ENCODE measurements at places on chromosomes 11 and 22.

GRCh38 chr11:17988465-17988864 lies 24.4 kb downstream of the SERGEF start:
- no peak for DNase-seq

GRCh38 chr22:40345271-40345670 lies 1.0 kb upstream of the ADSL start:
- DNase-seq = no peak

DNA sequence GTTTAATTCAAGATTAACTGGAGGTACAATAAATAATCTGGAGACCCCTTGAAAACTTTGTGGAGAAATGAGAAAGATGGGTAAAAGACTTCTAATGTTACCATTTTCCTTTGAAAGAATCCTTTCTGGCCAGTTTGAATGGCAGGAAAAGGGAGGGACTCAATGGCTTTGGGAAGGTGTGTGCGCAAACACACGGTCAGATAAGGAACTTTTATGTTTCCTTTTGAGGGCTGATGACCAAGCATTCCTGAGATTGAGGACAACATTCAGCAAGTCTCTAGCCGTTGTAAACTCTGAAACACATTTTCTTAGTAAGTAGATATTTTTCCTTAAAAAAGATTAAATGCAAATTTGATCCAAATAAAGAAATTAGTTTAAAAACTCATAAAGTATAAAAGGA lies 909.7 kb upstream of the TENM4 start:
- no peak for DNase-seq

GRCh38 chr11:41118521-41118920 lies 340.9 kb downstream of the LRRC4C start:
- no peak for DNase-seq

DNA sequence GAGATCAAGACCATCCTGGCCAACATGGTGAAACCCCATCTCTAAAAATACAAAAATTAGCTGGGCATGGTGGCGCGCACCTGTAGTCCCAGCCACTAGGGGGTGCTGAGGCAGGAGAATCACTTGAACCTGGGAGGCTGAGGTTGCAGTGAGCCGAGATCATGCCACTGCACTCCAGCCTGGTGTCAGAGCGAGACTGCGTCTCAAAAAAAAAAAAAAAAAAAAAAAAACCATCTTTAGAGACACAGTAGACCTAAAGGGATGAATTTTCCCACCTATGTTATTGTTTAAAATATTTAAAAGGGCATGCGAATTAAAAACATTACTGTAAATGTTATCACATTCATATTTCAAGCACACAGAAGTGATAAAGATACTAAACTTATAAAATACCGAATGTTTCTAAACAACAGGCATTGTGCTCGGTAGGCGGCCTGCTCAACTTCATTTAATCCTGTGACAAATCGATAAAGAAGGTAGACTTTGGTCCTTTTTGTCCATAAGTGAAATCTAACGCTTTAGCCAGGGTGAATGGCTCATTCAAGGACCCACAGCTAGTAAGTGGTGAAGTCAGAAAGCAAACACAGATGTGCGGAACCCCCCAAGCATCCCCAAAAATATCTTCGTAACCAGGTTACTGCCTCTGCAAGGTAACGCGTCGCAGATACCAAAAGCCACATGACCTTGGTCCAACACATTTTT lies 16.1 kb downstream of the NCAPD3 start:
- peak; percentile 26 for DNase-seq

DNA sequence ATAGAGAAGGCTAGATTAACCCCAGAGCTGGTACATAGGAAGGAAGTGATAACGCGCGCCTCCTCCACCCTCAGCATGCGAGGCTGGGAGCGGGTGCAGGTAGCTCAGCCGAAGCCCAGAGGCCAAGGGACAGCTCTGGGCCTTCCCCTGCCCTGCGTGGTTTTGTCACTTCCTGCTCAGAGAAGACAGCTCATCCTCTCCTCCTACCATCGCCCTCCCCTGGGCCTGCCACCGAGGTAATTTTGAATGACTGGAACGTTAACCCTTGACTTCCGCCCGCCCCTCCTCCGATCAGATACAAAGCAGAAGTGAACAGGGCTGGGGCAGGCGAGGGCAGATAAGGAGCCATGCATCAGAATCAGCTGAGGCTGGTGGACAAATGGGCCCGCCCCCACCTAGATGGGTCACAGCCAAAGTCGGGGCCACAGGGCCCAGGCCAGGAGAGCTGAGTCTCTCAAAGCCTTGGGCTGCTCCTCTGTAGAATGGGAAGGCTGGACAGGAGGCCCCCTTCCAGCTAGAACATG lies 1.6 kb downstream of the RAC2 start:
- peak; percentile 74 for DNase-seq

- DNase-seq = no peak
These were observed 76.8 kb upstream of the VPREB1 start for GRCh38 chr22:22167791-22168189.

DNA sequence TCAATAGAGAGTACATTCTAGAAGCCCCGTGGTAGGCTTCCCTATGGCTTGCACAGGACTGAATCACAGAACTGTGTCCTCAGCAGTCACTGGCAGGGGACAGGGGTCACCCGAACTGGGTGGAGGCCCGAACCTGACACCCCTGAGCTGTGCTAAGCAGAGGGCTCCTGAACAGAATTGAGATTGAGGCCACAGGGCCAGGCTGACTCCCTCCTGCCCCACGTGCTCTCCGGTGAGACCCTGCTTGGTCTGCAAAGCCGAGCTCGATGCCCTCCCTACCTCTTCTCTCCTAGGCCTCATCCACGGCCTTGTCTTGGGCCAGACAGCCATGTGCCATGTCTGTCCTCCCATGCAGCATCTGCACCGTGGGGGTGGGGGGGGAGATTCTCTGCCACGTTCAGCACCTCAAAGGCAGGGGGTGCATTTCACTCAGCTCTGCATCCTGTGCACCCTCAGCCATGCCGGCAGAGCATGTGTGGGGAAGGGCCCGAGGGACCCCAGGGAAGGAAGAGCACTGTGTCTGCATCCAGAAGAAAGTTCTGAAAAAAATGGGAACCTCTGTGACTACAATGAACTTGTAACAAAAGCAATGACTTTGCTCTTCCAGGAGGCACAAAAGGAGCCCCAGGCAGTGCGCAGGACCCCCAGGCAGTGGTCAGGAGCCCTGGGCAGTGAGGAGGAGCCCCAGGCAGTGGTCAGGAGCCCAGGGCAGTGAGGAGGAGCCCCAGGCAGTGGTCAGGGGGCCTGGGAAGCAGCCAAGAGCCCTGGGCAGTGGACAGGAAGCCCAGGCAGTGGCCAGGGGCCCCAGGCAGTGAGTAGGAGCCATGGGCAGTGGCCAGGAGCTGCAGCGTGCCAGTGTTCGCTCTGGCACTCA lies 76.7 kb upstream of the SEPTIN5 start:
- no peak for DNase-seq

GRCh38 chr11:79353706-79354105 lies 87.1 kb downstream of the TENM4 start:
- DNase-seq = no peak

DNA sequence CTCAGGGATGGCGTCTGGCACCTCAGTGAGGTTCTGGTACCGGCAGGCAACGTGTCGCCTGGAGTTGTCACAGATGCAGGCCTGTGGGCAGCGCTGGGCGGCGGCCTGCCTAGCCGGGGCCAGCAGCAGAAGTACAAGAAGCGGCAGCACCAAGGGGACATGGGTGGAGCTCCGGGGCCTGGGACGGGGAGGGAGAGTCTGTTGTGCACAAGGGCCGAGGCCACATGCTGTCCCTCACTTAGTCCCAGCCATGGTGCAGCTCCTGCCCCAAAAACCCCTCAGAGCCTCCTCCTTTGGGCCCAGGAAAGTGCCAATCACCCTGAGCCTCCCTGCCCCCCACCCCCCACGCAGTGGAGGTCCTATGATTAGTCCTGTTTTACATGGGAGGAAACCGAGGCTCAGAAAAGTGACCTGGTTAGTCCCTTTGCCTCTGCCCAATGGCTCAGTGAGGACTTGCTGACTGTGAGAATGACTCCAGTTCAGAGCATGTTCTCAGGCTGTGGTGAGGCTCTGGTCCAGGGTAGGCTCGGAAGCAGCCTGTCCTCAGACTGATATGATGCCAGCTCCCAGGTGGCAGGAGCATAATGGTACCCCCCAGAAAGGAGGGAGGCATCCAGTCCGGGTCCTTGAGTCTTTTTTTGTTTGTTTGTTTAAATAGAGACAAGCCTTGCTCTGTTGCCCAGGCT lies 1.1 kb downstream of the CHADL start:
- no peak for DNase-seq

DNA sequence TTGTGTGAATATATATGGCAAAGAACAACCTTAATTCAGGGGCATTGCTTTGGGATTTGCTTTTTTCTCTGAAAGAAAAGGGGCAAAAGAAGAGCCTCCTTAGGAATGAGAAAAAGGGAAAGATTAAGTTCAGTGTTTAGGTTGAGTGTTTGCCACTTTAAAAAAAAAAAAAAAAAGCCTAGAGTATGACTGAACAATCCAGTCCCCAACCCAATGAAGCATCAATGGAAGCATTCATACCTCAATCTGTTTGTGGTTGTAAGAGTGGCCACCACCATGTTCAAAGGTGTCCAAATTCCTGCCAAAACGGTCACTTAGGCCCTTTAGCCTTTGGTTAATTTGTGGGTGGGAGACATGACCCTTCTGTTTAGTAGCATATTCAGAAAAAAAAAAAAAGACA lies 260.6 kb downstream of the SOX6 start:
- DNase-seq = no peak

DNA sequence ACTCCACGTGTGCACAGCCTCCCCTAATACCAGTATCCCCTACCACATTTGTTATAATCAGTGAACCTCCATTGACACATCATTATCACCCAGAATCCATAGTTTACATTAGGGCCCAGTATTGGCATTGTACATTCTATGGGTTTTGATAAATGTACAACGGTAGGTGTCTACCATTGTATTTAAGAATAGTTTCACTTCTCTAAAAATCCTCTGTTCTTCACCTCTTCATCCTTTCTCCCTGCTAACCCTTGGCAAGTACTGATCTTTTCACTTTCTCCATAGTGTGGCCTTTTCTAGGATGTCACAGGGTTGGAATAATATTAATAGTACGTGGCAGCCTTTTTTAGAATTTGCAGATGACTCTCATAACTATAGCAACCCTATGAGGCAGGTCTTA lies 353.8 kb downstream of the DDX10 start:
- DNase-seq = no peak

GRCh38 chr11:27281740-27282590 lies 81.0 kb downstream of the CCDC34 start:
- no peak for DNase-seq

GRCh38 chr22:22210375-22210774 lies 34.2 kb upstream of the VPREB1 start:
- DNase-seq = peak; percentile 12

DNA sequence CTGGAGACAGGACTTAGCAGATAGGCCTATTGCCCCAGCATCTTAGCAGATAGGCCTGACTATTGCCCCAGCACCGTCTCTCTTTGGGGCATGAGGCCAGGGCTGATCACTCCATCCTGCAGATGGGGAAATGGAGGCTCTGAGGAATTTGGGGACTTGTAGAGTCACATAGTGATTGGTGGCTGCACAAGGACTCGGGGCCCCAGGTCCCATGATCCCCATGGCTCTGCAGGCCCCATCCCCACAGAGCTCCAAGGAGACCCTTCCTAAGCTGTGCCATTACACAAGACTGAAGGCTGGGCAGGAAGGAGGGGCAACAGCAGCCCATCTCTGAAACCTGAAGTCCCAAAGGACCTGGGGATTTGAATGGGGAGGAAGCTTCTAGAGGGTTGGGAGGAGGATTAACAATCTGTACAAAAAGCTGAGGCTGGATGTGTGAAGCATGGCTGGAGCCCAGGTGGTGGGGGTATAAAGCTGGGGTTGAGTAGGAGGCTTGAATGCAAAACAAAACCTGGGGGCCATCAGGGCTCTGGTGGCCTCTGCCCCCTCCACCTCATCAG lies 1.6 kb downstream of the ARAP1 start:
- DNase-seq = no peak

- no peak for DNase-seq
These were observed 904.5 kb upstream of the API5 start for GRCh38 chr11:42407341-42407740.

- DNase-seq = no peak
These were observed 435.6 kb downstream of the ETS1 start for GRCh38 chr11:128151780-128152179.

GRCh38 chr11:40987776-40988435 lies 471.5 kb downstream of the LRRC4C start:
- DNase-seq = no peak

DNA sequence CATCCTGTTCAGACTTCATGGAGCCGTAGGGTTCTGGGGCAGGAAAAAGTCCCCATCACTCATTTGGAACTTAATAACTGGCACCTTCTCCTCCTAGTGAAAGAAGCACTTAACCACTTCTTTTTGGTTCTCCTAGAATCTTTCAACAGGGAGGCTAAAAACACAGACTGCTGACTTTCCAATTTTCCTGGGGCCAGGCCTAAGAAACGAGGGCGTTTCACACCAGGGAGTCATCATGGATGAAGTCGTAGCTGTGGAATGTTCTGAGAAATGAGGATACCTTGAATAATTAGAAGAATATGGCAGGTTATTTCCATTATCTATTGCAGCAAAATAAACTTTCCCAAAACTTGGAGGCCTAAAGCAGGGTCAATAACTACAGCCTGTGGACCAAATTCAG lies 26.0 kb upstream of the API5 start:
- DNase-seq = no peak

DNA sequence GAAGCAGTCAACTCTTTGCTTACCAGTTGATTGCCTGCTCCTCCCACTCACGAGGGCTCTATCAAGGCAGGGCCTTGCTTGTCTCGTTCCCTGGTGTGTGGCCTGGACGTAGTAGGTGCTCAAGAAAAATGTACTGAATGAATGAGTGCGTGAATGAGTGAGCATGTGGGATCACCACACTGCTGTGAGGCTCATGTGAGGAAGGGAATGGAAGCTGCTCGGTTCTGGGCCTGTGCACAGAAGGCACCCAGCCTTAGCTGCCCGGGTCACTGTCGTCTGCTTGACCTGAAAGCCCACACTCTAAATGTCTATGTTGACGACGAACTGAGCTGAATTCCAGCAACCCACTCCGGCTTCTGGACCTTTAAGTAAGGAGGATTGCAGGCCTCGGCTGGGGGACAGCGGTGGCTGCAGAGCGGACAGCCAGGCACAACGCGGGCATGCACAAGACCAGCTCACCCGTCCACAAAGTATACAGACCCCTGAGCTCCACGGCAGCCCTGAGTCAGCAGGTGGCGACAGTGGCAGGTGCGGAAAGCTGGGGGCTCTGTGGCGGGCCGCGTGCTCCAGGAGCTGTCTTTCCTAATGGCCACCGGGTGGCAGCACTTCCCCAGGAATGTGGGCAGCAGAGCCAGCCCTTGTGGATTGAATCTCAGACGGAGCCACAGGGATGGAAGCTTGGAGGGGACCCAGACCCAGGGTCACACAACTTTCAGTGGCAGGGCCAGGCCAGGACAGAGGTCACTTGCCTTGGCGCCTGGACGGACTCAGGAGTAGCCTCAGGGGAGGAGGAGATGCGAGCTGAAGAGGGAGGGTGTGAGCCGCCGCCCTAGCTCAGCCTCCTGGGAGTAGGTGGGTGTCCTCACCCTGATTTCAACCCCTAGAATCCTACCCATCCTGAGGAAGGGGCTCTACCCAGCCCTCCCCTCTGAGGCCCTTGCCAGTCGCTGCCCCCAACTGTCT lies 5.0 kb upstream of the PICK1 start:
- DNase-seq = peak; percentile 46

GRCh38 chr11:30203850-30204249 lies 27.0 kb upstream of the FSHB start:
- DNase-seq = no peak
